Stimulated activated CD4-positive, alpha-beta T cell treated with anti-CD3 and anti-CD28 coated beads, Interleukin-1b, Interleukin-23, amount 100 ng/mL, for 1 hour (primary cell): ENCODE measurements at places on chromosomes 3 and 15.

DNA sequence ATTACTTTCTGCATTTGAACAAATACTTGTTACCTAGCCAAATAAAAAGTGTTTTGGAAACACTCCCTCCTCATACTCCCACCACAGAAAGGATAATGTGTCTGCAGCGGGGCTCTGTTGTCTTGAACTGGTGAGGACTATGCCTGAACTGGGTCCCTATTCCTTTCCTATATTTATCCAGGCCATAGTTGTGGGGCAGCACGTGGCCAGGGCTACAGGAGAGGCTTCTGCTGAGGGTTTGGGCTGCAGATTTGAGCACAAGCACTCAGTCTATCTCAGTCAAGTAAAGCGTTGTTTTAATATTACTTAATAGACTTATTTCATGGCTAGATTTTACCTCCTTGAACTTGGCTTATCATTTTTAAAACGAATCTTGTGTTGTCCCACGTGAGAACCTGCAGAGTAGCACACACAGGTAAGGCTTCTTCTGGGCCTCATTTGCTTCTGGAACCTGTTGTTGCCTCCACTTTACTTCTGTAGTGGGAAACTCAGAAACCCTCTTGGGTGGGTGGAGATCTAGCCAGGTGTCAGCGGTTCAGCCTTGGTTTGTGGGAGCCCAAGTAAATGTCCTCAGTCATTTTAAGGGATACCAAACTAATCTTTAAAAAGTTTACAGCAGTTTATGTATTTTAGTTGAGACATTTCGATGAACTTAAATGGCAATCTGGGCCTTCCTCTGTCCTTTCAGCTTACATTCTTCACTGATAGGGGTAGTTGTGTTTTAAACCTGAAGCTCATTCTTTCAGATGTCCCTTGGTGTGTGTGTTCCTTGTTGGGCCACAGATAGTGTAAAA, 51.1 kb downstream of the TRIM71 start:
- DNase-seq, result no peak

DNA sequence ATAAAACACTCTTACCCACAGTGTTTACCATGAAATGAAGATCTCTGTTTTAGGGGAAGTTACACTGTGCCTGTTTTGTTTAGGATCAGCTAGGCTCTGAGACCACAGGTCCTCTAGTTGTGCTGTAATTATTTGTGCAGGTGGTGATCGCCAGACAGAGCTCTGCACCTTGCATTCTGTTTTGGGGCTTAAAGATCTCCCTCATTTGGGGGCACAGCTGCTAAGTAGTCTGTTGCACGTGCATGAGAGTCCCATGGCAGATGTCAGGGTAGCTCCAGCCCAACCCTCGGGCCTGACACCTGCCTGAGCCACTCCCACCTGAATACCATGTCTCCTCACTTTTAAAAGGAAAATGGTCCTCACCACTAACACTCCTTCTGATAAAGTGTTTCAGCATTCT, 12.4 kb downstream of the C3orf20 start:
- DNase-seq, result no peak

GRCh38 chr15:92942706-92943105, 42.6 kb downstream of the CHD2 start:
- DNase-seq, result no peak

- DNase-seq, result no peak
Observed at GRCh38 chr3:10757021-10757820, 58.8 kb upstream of the SLC6A11 start.
